ENCODE measurements at places on chromosomes 4 and X.
A peak's percentile ranks its signal among the peaks of the same experiment; 100 is the strongest.

DNA sequence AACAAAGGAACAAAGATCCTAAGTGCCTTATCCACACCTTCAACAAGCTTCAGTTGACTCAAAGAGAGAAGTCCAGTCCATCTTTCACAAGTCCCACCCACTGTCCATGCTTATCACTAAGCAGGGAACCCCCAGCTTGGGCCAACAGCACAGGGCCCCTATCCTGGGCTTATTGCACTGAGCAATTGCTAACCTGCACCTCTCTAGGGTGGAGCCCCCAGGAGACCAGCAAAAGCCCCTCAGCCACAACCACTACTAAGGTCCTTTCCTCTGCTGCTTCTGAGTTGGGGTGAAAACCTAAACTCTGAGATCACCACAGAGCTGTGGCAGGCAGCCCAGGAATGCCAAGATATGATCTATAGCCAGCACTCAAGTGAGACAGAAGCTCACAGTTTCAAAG, 96.7 kb upstream of the PBDC1 start:
- DNase-seq: no peak

GRCh38 chr4:183241721-183242151, 78.3 kb downstream of the CLDN22 start:
- no peak for DNase-seq

- no peak for DNase-seq
These were observed 8.2 kb downstream of the GSX2 start for GRCh38 chr4:54107951-54108748.

DNA sequence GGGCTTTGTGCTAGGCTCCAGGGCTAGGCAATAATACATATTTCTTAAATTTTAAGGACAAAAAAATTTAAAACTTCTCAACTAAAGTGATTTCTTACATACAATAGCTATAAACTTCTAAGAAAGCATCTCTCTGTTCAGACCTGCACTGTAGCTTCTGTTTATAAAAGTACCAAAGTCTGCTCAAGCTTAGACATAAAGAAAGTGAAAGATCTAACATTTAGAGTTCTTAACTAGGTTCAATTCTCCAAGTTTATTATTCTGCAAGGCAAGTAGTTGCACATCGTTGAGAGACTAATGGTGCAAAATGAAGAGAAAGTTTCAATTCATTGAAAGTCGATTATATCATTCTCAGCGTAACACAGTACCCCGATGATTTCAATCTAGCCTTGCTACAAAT, 857.4 kb upstream of the HTR2C start:
- DNase-seq: no peak

GRCh38 chrX:9538544-9539045, 73.7 kb downstream of the TBL1X start:
- DNase-seq: no peak

DNA sequence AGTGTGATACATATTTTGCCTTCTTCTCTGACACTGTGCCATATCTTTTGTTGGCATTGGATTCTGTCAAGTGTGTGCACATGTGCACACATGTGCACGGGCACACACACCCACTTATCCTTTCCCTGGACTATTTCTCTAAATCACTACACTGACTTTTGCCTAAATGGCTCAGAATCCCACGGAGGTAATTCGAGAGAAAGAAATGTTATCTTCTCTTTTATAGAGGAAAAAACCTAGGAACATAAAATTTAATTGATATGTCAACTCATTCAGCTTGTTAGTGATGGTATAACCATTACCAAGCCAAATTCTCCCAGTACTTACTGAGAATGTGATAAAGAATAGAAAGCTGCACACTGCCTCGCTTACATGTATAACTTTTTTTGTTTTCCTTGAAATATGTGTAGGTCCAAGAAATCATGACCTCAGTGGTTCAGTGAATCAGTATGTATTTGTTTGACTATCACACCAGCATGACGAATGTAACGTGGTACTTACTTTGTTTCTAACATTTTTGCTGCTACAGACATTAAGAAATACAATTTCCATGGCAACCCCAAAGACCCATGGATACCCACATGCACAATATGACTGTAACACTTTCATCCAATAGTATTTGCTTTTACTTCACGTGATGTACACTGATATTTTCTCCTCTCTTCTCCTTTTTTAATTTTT, 163.0 kb downstream of the PCDH7 start:
- no peak for DNase-seq

GRCh38 chr4:3251691-3252479, 2.9 kb downstream of the MSANTD1 start:
- peak; percentile 47 for DNase-seq

- DNase-seq: no peak
These were observed 2.4 kb downstream of the PKD2 start for GRCh38 chr4:88009871-88010270.

DNA sequence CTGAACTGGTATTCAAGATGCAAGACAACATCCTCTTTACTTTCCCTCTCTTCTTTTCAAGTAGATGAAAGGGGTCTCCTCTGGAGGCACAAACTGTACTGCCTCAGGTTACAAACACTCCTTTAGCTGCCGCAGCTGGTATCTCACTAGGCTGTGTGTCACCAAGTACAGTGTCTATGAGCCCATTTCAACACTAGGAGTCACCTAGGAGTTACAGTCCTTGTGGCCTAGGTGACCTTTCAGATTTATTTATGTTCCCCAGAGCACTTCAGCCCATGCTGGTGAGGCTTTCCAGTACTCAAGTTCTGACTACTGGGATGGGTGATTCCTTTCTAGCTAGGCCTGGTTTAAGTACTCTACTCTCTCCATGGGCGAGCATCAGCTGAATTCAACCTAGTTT, 32.4 kb upstream of the TMLHE start:
- DNase-seq: no peak

DNA sequence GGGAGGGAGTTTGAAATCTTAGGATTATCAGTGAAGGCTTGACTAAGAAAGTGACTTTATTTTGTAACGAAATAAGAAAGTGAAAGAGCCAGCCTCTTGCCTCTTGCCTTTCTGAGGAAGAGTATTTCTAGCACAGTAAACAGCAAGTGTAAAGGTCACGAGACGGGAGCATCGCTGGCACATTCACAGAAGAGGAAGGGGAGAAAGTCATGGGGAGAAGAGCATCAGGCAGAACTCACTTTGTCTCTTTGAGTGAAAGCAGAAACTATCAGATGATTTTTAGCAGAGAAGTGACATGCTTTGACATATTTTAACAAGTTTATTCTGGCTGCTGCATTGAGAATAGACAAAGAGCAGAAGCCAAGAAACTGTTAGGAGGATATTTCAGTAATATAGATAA, 313.8 kb downstream of the CAMK2D start:
- peak; percentile 63 for DNase-seq

DNA sequence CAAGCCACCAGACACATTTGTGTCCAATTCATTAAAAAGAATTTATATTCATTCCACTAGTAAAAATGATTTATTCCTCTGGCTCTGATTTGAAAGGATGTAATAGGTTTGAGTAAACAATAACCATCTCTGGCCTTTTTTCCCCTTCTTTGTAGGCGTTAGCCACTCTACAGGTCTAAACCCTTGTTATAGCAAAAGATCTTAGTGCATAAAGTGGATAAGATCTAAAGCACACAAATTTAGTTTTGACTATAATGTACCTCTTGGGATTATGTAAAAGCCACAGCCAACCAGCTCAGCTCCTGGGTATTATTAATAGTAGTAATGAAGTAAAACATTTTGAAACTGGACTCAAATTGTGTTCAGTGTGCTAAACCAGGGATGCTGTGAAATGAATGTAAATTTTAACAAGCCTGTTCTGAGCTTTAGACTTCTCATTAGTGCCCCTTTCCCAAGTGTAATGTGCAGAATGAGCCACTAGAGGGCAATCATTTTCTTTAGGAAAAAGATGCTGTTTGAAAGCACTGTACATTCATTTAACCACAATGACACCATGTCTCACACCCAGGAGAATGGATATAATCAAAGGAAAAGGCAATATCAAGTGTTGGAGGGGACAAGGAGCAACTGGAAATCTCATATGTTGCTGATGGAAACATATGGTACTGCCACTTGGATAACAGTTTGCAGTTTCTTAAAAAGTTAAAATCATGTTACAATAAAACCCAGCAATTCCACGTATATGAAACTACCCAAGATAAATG, 69.7 kb downstream of the KLHL8 start:
- no peak for DNase-seq

DNA sequence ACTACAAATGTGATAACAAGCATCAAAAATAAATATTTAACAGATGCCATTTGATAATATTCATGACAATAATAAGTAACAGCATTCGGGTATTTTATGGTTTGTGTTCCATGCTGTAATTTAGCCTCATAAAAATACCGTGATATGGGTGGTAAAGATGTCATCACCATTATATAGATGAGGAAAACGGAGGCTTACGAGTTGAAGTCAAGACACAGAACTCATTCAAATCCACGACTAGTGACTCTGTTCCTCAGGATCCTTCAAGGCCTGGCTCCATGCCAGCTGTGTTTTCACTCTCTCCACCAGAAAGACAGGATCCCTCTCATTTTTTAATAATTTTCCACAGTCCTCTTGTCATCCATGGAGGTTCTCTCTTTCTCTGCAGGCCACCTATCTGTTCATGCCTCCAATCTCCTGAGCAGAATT, 94.5 kb downstream of the APBB2 start:
- no peak for DNase-seq

- peak; percentile 64 for DNase-seq
These were observed 738.3 kb upstream of the FRG1 start for GRCh38 chr4:189202182-189202868.

DNA sequence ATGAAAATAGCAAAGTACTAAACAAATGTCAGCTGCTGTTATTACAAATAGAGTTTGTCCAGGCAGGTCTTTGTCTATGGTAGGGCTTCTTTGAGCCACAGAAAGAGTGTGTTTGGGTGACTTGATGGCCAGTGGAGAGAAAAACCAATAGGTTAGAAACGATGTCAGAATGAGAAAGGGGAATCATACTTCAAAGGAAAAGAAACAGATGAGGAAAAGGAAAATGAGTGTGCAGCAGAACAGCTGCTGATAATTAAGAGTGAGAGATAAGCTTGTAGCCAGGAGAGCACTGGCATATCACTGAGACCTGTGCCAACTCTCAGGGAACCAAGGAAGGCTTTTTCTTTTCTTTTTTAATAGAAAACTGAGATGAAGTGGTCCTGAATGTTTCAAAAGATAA, 257.2 kb downstream of the ARHGAP24 start:
- no peak for DNase-seq

DNA sequence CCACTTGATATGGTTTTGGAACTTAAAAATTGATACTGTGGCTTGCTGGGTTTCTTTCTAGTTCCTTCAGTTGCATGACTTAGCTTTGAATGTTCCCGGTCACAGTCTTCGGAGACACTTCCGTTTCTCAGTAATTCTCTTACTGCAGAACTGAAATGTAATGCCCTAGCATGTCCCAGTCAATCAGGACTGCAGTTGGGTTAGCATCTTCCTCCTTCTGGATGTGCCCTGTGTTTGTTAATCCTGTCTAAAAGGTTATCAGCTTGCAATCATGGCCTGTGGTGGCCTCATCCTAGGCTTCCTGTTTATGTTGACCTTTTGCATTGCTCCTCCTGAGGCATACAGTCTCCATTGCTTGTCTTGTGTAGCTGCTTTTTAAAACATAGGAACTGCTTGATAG, 275.9 kb downstream of the ARHGAP10 start:
- DNase-seq: no peak

- DNase-seq: no peak
These were observed 136.0 kb downstream of the GABRB1 start for GRCh38 chr4:47167081-47168035.

- no peak for DNase-seq
These were observed 313.6 kb upstream of the DKK2 start for GRCh38 chr4:107349732-107350131.

DNA sequence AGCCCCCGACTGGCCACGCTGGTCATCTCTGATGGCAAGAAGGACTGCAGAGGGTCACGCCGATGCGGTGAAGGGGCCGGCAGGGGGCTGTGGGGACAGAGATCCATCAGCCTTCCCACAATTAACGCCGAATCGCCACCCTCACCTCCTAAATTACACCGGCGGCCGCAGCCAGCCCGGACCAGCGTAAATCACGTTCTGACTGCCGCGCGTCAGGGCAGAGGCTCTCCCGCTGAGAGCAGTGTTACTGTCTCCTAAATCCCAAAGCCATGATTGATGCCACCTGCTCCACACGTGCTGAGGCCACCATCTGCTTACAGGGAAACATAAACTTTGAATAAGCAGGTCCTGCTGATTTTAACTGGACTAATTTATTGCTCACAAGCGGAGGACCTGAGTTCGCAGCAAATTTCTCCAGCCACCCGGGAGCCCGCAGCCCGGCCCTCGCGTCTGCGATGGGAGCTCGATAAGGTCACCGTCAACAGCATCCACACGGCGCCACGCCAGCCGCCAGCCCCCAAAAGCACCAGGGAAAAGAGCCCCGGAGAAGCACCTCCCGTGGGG, 127.3 kb upstream of the NKX1-1 start:
- DNase-seq: no peak

- peak; percentile 60 for DNase-seq
These were observed 1.7 kb downstream of the PPP2R2C start for GRCh38 chr4:6470502-6471306.

GRCh38 chrX:150487369-150488094, 80.9 kb upstream of the MTM1 start:
- DNase-seq: no peak

- no peak for DNase-seq
These were observed 56.6 kb downstream of the ZNF827 start for GRCh38 chr4:145881989-145882388.

DNA sequence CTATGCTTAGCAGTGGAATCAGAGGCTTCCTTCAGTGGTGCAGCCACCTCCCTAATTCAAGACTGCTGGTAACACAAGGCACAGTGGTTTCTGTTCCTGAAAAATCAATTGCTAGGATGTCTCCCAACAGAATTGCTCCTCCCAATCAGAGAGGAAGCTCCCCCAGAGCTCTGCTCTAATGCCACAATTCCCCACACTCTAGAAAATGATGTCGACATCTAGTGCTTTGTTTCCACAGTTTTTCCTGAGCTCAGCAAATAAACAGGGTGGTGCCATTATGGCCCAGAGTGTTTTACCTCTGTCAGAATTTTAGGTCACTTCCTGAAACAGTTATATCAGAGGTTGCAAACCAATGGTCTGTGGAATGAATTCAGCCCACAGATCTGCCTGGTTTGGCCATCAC, 24.7 kb downstream of the TAB3 start:
- DNase-seq: no peak

GRCh38 chrX:38262715-38263620, 42.3 kb upstream of the SRPX start:
- no peak for DNase-seq

GRCh38 chr4:189035654-189036053, 896.4 kb downstream of the TRIML1 start:
- DNase-seq: no peak

DNA sequence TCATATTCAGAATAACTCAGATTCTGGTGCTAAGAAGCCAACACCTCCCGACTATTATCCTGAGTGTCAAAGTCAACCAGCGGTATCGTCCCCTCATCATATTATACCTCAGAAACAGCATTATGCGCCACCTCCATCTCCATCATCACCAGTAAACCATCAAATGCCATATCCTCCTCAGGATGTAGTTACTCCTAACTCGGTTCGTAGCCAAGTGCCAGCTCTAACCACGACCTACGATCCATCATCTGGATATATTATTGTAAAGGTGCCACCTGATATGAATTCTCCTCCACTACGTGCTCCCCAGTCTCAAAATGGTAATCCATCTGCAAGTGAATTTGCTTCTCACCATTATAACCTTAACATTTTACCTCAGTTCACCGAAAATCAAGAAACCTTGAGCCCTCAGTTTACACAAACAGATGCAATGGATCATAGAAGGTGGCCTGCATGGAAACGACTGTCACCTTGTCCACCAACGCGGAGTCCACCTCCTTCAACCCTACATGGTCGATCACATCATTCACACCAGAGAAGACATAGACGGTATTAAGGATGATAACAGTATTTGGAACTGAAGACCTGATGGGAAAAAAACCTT, 1.1 kb downstream of the CBLL2 start:
- no peak for DNase-seq

Measured in activated effector memory CD4-positive, alpha-beta T cell treated with anti-CD3 and anti-CD28 coated beads, Interleukin-2, amount 50 U/mL, for 16 hours (primary cell).